Fibroblast of pulmonary artery (primary cell): ENCODE measurements at places on chromosomes 3 and 15.

GRCh38 chr3:138941259-138941885, 5.6 kb downstream of the FOXL2 start:
- peak; percentile 66 for DNase-seq

DNA sequence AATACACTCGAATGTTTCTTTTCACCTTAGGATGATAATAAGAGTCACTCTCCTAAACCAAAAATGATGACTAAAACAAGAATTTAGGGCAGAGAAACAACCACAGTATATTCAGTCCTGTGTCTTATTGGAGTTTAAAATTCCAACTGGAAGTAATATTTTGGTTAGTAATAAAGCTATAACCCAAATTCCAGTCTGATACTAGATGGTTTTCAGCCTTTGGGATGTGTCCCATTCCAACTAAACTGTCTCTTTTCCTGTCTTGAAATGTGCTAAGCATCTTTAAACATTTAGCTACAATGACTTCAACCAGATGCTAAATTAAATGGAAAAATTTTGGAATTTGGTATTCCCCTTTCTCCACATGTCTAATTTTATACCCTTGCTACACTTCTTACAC, 510.0 kb downstream of the ROBO1 start:
- no peak for DNase-seq

DNA sequence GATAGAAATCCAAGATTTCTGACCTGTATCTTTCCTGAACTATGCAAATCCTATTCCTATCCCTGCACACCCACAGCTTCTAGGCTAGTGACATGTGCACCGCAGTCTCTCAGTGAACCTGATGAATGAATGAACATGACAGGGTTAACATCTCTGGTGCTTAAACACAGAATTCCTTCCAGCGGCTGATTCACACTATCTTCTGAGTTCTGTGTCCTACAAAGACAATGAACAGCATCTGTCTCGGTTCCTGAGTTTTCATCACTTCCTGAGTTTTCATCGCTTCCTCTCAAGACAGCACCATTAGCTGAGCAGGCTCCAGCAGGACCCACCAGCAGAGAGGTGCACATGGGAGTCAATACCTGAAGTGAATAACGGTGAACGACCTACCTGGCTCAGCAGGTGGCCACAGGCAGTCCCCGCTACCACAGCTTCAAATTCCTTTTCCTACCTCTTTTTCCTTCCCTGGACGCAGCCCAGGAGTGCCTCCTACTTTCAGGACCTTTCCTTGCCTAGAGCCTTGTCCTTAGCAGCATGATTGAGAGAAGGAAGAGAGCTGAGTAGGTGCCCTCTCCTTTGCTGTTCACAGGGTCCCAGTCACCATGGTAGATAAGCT, 113.5 kb downstream of the IGF2BP2 start:
- DNase-seq = peak; percentile 68

DNA sequence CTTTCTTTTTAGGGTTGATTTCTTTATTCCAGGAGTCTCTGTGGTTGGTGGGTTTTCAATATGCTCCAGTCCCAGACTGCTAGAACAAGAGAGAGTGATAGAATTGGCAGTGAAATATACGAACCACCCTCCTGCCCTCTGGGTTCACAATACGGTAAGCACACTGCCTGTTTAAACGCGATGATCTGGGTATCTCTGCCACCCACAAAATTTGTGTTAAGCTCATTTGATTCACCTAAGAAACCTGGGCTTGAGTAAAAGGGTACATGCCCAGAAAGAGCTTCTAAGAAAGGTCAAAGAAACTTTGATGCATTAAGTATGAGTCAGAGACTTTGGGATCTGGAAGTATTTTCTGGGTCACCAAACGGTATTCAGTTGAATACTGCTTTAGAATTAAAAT, 29.8 kb downstream of the OXNAD1 start:
- no peak for DNase-seq

GRCh38 chr15:95286352-95286880, 1044.1 kb upstream of the NR2F2 start:
- DNase-seq = no peak

GRCh38 chr3:97106652-97106989, 292.2 kb downstream of the EPHA6 start:
- DNase-seq = no peak

GRCh38 chr3:197687570-197687969, 49.1 kb downstream of the RUBCN start:
- DNase-seq = no peak

DNA sequence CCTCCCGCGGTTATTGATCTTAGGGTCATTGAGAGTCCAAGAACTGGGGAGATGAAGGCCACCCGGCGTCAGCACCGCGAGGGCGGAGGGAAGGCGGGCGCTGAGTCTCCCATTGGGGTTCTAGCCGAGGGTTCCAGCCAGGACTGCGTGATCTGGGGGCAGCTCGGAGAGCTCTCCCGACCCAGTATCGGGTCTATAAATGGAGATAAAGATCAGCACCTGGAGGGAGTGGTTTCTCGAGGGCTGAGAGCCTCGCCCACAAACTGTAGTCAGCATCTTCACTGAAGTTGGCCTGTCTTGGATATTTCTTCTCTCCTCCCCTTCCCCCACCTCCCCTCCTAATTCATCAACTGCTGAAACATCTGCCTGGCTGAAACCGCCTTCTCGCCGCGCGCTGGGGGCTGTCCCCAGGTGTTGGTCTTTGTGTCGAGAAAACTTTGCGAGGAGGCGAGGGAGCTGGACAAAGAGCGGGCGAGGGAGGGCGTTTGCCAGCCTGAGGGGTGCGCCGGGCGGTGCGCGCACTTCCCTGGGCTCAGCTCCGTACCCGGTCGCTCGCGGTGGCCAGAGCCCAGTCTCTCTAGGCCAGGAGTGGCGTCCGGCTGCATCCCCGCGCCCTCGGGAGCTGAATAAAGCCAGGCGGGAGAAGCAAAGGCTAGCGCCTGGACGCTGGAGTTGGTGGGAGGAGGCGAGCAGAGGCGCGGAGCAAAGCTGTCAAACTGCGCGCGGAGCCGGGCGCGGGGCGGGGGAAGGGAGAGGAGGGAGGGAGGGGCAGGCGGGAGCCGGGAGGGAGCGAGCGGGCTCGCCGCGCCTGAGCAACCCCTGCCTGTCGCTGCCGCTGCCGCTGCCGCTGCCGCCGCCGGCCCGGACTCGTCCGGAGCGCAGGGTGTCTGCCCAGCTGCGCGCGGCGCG, at the start of gene ST8SIA2:
Gene ST8SIA2, plus strand, starts transcription at position 811 of the 909 bp plus-strand sequence. CDS start 184 bp downstream, outside the sequence.
- DNase-seq = no peak

- DNase-seq = no peak
These were observed 4.8 kb downstream of the SLC6A6 start for GRCh38 chr3:14407203-14407602.

- DNase-seq = no peak
These were observed 608.8 kb downstream of the ROBO2 start for GRCh38 chr3:77648664-77649063.

- peak; percentile 43 for DNase-seq
These were observed 4.2 kb downstream of the RAP2B start for GRCh38 chr3:153166206-153166605.

DNA sequence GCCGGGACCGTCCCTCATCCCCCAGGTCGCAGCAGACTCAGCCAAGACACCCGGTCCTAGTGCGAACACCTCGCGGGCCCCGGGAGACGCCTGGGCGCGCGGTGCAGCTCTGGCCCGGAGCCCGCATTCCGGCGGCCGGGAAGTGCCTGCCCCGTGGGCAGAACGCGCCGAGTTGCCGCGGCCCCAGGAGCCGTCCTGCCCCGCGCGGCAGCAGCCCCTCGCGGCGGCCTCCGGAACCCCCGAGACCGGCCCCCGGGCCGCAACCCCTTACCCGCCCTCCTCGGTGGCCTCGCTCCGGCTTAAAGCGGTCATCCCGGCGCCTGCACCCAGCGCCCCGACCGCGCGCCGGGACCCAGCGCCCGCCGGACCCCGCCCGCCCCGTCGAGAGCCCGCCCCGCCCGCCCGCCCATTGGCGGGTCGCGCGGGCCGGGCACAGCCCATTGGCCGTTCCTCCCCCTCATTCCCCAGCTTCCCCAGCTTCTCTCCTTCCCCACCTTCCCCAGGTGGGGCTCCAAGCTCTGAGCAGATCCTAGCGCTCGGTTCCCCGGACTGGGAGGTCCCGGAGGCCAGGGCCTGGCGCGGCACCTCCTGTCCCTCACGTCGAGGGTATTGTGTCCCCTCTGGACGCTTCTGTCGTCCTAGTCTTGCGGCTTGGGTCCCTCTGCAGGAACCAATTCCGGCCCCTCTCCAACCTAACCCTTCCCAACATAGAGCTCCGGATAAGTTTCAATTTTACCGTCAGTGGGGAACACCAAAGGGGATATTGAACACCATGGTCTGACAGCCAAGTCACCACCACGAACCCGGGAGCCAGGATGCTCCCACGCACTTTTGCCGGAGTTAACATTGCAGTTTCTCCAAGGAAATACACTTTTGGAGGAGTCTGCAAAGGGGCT, at the start of gene GRAMD2A:
Gene GRAMD2A, minus strand, starts transcription at position 328 of the 896 bp plus-strand sequence.
- DNase-seq = peak; percentile 29

DNA sequence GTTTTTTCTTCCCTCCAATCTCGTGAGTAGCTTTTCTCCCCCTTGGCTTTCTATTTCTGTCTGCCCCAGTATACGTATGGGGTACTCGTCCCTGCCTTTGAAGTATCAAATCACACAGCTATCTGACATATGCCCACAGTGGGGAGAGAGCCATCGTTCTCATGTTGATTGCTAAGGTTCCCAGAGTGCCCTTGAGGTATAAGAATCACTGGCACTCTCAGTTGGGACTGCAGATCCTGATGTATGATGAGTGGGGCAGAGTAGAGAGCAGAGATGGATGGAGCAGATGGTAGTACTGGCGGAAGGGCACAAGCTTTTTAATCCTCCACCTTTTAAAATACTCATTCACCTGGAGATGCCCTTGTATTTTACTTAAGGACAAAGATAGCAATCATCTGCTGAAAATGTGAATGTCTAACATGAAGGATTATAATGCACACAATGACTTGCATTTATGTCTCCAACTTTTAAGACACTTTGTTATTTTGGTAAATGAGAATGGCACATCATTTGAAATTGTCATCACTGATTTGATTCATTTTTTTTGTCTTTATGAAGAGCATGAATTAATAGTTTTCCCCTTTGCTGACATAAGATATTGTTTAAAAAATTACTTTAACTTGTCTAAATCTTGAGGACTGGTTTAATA, 239.6 kb downstream of the NR1D2 start:
- DNase-seq = no peak

DNA sequence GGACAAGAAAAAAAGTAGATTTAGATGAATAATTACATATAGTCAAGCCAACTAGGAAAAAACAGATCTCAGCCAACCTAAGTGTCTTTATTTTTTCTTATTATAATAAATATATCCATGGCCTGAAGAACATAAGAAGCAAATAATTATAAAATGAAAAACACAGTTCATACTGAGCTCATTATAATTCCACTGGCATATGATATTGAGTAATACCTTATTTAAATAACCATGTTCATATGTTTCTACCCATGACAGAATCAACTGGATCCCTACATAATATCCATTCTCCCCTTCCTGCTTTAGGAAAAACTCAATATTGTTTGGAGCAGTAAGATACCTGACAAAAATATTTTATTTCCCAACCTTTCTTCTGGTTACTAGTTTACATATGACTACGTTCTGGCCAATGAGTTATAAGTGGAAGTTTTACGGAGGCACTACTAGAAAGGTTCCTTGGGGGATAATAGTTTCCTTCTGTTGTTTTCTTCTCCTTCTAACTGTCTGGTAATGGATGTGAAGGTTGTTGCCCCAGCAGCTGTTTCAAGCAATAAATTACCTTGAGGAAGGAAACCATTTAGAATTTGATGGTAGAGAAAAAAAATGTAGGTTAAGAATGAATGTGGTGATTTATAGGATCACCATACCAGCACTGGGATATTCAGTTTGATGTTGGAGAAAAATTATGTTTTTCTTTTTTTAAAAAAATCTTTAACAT, 184.1 kb upstream of the MBNL1 start:
- no peak for DNase-seq

- DNase-seq = peak; percentile 86
These were observed 194.6 kb downstream of the THRB start for GRCh38 chr3:24299806-24300626.

DNA sequence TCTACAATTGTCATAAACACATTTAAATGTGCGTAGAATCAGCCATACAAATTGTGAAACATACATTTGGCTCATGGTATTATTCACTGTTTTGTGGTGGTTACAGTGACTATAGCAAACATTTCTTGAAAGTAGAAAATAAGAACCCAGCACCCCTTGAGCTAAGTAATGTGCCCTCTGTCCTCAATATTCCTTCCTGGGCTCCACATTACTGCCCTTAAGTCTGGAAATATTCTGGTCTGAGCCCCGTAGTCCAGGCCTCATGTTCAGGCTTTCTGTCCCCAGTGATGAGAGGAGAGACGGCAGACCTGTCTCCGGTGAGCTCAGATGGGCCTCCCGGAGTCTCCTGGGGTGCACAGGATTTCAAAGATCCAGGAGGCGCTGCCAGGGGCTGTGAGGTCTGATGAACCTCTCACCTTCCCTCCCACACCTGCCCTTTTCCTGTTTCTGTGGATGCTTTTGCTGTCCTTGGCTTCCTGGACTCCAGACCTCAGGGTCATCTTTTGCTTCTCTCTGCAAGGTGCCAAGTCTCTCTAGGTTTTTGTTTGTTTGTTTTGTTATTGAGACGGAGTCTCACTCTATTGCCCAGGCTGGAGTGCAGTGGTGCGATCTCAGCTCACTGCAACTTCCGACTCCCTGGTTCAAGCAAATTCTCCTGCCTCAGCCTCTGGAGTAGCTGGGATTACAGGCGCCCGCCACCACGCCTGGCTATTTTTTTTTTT, 8.8 kb upstream of the MUC20 start:
- no peak for DNase-seq

GRCh38 chr3:36700537-36701248, 63.7 kb downstream of the DCLK3 start:
- DNase-seq = peak; percentile 87

GRCh38 chr3:51642462-51642861, 28.6 kb upstream of the TEX264 start:
- peak; percentile 45 for DNase-seq

GRCh38 chr3:10814623-10815022, 1.4 kb upstream of the SLC6A11 start:
- DNase-seq = no peak

- peak; percentile 54 for DNase-seq
These were observed 20.2 kb downstream of the CPOX start for GRCh38 chr3:98573181-98573728.

DNA sequence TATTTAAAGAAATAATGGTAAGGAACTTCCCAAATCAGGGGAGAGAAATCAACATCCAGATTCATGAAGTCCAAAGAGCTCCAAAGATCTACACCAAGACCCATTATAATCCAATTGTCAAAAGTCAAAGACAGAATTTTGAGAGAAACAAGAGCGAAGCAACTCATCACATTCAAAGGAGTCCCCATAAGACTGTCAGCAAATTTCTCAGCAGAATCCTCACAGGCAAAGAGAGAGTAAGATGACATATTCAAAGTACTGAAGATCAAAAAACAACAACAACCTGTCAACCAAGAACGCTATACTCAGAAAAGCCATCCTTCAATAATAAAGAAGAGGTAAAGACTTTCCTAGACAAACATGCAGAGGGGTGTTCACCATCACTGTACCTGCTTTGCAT, 342.1 kb downstream of the TIGIT start:
- DNase-seq = no peak
